ENCODE measurements at places on chromosomes 1 and 21. TPM values are rescaled to one million over a fixed set of nuclear protein-coding genes. Genes with fewer than 3 reads are reported as not detected.

The ADAMTS5 gene
- total RNA-seq = 4.1 TPM

The GUCA2A gene
- total RNA-seq = not detected

The XKR8 gene
- 9.2 TPM for total RNA-seq

The CELA3B gene
- not detected for total RNA-seq

The IRF6 gene
- not detected for total RNA-seq

The NID1 gene
- 295 TPM for total RNA-seq

The CHIA gene
- not detected for total RNA-seq

The SLC1A7 gene
- total RNA-seq = not detected

The GPR25 gene
- not detected for total RNA-seq

The RHD gene
- not detected for total RNA-seq

The OSCP1 gene
- 19.6 TPM for total RNA-seq

The GIPC2 gene
- total RNA-seq = 1.4 TPM

The C1orf210 gene
- total RNA-seq = not detected

The NENF gene
- total RNA-seq = 58.8 TPM

The ZSWIM5 gene
- 0.29 TPM for total RNA-seq

The COL11A1 gene
- 3.2 TPM for total RNA-seq

The SPRR1A gene
- not detected for total RNA-seq

The HEATR1 gene
- 19.6 TPM for total RNA-seq

The PEAR1 gene
- total RNA-seq = 17.9 TPM

The CFAP107 gene
- total RNA-seq = not detected

The TRPM2 gene
- total RNA-seq = not detected

The S1PR1 gene
- 14.7 TPM for total RNA-seq

The HAPLN2 gene
- not detected for total RNA-seq

The SYCP1 gene
- total RNA-seq = not detected

The DCAF6 gene
- total RNA-seq = 37.8 TPM

The MXRA8 gene
- total RNA-seq = 384 TPM

The TMEM35B gene
- 69.8 TPM for total RNA-seq

The SHISAL2A gene
- not detected for total RNA-seq

The PDPN gene
- 2.5 TPM for total RNA-seq

The NEGR1 gene
- total RNA-seq = 4.0 TPM

The DNASE2B gene
- 0.18 TPM for total RNA-seq

The INSRR gene
- not detected for total RNA-seq

The TSPAN2 gene
- total RNA-seq = under 0.01 TPM

The FAM167B gene
- total RNA-seq = 0.35 TPM

The HNRNPR gene
- total RNA-seq = 86.5 TPM

The PALMD gene
- 0.29 TPM for total RNA-seq

The GPR3 gene
- 0.86 TPM for total RNA-seq

The THEM5 gene
- total RNA-seq = not detected

The FCGR1A gene
- not detected for total RNA-seq

The SLC9C2 gene
- not detected for total RNA-seq

The OR2M3 gene
- not detected for total RNA-seq

The GBP4 gene
- 0.58 TPM for total RNA-seq

The TTC13 gene
- total RNA-seq = 7.4 TPM

The C1QB gene
- not detected for total RNA-seq

The CD1D gene
- total RNA-seq = 2.3 TPM

The CD1E gene
- total RNA-seq = not detected

The NUAK2 gene
- total RNA-seq = 7.2 TPM

The C1orf52 gene
- total RNA-seq = 19.5 TPM

The IGSF9 gene
- not detected for total RNA-seq

The SPRR2B gene
- not detected for total RNA-seq

The C1orf87 gene
- total RNA-seq = not detected

The ANKRD45 gene
- total RNA-seq = not detected

The IL10 gene
- total RNA-seq = not detected

Measured in myometrial cell (primary cell).